Caco-2 (cell line): ENCODE measurements at places on chromosomes 11 and 22.

DNA sequence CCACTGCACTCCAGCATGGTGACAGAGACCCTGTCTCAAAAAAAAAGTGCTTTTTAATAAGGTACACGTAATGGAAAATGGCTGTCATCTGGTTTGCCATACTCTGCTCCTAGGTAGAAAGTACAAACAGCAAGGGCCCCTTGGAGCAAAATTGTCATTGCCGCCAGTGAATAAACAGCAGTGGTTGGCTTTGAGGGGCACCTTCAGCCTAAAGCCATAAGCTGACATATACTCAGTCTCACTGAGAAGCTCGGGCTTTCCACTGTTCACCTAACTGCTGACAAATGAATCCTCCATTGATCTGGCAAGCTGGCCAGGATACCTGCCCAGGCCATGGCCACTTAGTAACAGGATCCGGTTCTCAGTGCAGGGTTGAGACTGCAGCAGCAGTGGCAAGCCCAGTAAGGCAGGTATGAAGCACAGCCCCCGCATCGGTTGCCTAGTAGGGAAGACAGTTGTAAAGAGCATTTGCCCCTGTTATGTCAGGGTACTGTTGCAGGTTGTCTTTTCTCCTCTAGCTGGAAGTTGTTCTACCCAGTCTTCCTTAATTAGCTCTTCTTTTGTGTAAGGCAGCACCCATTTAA, 38.8 kb downstream of the MARK2 start:
- no peak for DNase-seq

DNA sequence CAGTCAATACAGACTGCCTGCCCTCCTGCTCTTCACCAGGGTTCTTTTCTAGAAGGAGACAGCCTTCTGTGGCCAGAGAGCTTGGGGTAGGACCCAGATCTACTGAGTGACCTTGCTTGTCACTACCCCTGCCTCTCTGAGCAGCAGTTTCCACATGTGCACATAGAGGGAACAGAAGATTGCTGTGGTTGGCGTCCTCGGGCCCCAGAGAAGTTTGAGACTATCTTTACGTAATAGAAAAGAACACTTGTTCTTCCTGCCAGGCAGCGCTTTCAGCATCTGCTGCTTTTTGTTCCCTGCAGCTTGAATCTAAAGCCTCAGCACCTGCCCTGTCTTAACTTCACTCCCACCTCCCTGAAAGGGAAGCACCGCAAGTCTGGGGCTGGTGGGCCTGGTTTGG, 1.9 kb upstream of the FKBP2 start:
- no peak for DNase-seq

GRCh38 chr11:68373189-68373814, 60.9 kb downstream of the LRP5 start:
- no peak for DNase-seq

DNA sequence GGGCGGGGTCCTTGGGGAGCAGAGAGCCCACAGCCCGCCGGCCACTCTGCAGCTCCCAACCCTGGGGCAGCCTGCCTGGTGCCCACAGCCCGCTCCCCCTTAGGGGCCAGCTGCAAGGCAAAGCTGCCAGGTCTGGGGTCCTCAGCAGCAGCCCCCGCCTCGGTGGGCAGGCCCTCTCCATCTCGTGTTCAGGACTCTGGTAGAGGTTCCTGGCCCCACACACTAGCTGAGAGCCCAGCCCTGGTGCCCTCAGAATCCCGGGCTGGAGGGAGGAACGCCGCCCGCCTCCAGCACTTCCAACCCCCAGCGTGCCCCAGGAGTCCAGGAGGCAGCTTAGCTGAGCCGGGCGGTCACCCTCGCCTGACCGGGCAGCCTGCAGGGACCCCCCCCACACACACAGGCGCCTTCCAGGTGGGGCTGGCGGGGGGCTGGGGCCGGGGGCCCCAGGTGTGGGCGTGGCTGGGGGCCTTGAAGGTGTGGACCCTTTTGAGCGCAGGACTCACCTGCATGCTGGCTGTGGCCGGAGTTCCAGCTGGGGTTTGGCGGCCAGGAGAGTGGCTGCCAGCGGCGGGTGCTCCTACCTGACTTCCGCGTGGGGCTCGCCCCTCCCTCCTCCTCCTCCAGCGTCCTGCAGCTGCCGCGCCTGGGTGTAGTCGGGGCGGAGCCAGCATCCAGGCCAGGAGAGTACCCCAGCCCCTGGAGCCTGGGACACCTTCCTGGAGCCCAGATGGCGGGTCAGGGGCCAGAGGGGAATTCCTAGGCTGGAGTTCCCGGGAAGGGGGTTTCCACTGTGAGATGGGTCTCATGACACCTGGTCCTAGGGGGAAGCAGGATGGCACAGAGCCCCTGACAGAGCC, at the start of gene ANO9:
TSS of gene ANO9 (minus strand) at position 594 of the 857 bp plus-strand sequence. CDS start at position 509, 85 bp downstream.
- DNase-seq: peak; percentile 85

DNA sequence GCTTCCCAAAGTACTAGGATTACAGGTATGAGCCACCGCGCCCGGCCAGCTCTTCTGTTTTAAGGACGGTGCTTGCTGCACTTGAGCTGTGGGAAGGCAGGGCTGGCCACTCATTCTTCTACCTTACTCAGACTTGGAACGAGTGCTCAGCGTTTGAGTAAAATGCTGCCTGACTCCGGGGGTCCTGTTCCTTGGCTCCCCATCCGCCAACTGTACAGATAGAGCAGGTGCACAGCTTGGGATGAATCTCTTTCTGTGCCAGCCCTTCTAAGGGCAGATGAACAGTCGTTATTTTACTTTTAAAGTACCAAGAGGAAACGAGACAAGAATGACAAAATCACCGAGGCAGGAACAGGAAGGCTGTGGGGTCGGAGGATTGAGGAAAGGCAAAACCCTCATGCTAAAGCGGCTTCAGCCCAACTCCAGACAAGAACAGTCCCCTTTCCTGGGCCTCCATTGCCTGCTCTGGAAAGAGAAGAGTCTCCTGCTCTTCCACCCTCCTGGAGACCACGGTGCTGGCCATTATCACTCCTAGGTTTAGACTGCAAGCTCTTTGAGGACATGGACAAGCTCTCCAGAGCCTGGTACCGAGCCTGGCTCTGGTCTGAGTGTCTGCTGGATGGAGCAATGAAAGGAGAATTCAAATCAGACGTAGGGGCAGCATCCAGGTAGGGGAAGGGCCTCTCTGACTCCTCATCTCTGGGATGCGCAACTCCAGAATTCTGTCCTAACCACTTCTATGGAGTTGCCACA, 1.1 kb upstream of the SUN2 start:
- no peak for DNase-seq

DNA sequence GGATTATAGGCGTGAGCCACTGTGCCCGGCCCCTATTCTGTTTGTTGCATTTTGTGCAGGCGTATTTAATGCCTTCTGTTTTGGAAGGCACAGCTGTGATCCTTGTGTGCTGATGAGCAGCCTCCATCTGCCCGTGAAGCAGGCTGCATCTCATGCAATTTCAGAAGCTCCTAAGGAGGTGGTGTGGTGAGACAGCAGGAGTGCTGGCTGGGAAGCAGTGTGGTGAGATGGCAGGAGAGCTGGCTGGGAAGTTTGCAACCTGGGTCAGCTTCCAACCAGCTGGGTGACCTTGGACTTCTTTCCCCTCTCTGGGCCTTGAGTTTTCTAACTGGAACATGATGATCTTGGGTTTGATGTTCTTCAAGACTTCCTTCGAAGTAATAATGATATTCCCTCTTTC, 525.1 kb downstream of the TBC1D22A start:
- DNase-seq: no peak

GRCh38 chr22:49788504-49788903, 39.2 kb downstream of the BRD1 start:
- DNase-seq: no peak

DNA sequence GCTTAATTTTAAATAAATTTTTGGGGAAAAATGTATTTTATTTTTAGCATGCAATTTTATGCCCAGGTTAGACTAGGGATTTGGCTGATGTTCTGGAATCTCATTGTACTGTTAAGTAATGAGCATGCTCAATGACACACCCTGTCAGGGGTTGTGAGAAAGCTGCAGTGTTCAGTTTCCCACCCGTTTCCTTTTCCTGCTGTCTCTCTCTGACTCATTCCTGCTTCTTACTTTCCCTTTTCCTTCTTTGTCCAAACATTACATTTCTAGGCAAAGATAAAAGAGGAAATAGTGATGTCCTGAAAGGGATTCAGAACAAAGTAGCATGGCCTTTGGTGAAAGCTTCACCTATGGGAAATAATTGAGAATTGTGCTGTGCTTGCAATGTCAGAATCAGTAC, 22.7 kb downstream of the OOSP3 start:
- DNase-seq: no peak

DNA sequence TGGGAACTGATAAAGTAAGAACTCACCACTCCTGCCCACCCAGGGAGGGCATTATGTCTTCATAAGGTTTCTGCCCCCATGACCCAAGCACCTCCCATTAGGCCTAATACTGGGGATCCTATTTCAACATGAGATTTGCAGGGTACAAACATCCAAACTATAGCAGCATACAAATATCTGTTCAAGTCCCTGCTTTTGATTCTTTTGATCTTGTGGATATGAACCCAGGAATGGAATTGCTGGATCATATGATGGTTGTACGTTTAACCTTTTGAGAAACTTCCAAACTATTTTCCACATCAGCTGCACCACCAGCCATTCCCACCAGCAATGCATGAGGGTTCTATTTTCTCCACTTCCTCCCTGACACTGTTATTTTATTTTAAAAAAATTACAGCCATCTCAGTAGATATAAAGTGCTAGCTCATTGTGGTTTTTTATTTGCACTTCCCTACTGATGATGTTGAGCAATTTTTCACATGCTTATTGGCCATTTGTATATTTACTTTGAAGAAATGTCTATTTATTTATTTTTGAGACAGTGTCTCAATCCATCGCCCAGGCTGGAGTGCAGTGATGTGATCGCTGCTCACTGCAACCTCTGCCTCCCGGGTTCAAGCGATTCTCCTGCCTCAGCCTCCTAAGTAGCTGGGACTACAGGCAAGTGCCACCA, 7.1 kb upstream of the ATG16L2 start:
- no peak for DNase-seq

- DNase-seq: no peak
Measured at GRCh38 chr22:46971099-46971763, 208.8 kb downstream of the TBC1D22A start.

DNA sequence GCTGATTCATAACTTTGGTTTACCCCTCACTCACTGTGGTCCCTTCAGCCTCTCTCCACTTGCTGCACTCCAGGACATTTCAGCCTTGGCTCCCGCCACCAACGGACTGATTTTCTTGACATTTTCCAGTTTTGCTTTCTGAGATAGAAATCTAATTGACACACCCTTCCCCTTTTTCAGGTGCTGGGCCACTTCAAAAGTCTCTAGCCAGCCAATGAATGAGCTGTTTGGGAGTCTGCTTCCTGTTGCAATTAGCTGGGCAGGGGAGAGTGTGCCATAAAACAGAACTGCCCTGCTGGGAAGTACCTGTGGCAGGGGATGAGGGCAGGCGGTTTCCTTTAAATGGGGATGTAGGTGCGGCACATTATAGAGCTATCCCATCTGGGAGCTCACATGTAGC, 21.1 kb upstream of the PLET1 start:
- no peak for DNase-seq

DNA sequence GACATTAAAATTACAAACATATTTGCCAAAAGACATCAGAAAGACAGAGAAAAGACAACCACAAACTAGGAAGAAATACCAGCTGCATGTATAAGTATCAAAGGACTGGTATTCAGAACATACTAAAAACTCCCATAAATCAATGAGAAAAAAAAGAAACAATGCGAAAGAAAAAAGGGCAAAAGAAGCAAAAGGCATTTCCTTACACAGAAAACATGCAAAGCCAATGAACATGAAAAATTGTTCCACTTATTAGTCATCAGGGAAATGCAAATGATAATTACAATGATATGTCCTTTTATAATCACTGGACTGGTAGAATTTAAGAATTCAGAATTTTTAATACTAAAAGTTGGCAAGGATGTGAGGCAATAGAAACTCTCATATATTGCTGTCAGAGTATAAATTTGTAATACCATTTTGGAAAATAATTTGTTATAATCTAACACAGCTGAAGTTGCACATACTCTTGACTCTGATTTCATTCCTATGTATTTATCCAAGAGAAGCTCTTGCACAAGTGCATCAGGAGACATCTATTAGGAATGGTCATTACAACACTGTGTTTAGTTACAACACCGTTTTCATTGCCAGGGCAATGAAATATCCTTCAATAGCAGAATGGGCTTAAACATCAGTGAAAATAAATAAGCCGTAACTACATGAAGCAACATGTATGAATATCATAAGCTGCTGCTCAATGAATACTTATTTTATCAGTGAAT, 279.7 kb downstream of the SWAP70 start:
- no peak for DNase-seq

- DNase-seq: no peak
Measured at GRCh38 chr11:85307366-85307765, 319.8 kb downstream of the DLG2 start.

DNA sequence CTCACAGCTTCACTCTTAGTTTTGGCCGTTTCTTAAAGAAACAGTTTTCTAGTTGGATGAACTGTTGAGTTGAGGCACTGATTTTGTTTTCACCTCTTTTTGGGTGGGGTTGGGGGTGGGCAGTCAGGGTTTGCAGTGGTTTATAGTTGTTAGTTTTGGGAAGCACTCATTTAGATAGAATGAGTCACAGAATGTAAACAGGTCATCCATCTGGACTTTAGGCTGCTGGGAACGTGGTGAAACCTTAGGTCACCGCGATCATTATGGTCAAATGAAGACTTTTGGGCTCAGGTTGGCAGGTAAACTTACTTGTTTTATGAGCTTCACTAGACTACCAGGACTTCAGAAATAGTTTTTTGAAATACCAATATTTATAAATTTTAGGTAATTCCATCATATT, 48.4 kb downstream of the CSTPP1 start:
- DNase-seq: no peak

DNA sequence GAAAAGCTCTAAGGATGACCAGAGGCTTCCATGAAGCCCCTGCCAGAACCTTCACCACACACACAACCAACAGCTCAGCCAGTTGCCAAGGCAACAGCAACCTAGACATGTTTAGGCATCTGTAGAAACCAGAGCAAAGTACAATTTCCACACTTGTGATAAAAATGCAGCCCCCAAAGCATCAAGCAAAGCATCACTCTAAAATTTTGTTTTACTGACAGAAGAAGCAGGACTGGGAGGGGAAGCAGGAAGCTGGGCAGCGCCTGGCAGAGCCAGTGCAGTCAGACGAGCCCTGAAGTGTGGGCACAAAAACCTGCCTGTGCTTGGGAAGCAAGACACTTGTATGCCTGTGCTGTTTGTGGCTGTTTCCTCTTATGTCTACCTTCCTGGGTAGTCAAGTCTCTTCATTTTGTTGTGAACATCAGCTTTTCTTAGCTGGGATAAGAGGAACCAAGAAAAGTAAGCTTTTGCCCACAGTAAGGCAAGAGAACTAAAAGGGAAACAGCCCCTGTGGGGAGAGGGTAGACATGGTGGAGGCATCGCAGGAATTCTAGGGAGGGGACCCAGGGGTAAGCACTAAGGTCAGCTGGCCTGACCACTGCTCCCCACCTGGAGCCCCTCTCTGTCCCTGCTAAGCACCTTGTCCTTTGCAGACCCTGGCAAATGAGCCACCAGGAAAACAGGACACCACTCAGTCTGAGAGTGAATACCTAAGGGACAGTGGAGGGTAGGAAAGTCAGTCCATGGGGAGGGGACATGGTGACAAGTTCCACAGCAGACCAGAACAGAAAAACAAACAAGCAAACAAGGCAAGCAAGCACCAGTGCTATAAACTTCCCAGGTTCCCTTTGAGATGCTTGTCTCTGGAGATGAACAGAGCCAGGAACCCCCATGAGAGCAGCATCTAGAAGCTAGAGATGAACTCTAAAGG, 13.4 kb downstream of the PACSIN2 start:
- no peak for DNase-seq
